ENCODE measurements at places on chromosomes 1 and 21.
A peak's percentile ranks its signal among the peaks of the same experiment; 100 is the strongest.

DNA sequence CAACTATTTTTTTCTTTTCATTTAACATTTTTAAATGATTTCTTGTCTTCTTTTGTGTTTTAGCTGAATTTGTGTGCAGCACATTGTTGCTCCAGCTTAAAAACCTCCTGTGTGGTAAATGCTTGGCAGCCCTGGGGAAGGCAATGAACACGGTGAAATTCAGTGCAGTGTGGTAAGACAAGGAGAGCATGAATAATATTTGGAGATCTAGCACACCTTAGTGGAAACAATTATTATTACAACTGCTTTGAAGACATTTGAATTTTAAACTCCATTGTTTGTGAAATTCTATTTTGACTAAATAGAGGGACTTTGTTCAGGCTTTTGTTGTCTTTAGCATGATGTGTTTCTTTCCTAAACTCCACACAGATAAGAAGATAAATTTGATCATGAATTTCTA, 242.6 kb upstream of the CXADR start:
- peak; percentile 64 for DNase-seq

- DNase-seq: no peak
Observed at GRCh38 chr1:176144526-176144925, 62.6 kb downstream of the COP1 start.

DNA sequence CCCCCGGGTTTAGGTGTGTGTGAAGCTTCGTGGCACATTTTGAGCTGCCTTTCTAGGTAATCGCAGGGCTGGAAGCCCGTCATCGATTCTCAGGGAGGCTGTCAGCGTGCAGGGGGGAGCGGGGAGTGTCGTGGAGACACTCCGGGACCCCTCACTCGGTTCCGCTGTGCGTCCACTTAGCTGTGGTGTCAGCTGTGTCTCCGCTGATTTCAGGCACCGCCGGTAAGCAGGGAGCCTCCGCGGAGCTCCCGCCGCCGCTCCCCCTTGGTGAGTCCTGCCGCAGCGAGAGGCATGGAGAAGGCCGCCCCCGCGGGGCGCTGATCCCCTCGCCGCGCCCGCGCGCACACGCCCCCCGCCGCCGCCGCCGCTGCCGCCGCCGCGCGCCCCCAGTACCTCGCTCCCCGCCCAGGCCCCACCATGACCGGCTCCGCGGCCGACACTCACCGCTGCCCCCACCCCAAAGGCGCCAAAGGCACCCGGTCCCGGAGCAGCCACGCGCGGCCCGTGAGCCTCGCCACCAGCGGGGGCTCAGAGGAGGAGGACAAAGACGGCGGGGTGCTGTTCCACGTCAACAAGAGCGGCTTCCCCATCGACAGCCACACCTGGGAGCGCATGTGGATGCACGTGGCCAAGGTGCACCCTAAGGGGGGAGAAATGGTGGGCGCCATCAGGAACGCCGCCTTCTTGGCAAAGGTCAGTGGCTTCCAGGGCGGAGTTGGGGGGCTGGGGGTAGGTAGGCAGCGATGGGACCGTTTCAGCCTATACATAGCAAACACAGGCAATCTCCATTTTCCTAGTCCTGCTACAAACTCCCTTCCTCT, 995 bp downstream of the VASH2 start:
- peak; percentile 67 for DNase-seq

DNA sequence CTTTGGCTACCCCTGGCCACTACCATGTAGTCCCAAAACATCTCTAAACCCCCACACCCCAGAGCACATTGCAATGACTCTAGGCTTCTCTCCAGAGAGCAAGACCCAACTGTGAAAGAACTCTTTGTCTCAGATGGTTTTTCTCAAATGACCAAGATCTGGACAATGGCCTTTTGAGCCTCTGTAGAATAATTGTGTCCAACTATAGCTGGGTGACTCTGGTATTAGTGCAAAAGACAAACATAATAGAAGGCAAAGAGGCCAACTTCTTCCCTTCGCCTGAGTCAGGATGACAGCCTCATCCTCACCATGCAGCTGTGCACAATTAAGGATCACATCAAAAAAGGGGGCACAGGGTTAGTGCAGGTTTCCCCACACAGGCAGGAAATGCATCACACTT, 139.6 kb downstream of the BRINP2 start:
- DNase-seq: no peak

GRCh38 chr1:31588751-31589515, 12.6 kb downstream of the TINAGL1 start:
- no peak for DNase-seq

Measured in NCI-H82 (cell line).